Activated CD8-positive, alpha-beta T cell treated with anti-CD3 and anti-CD28 coated beads, Interleukin-2, amount 10 ng/mL, durations not matched to agents 7 days and 5 days (primary cell): ENCODE measurements at places on chromosomes 1 and 21.

DNA sequence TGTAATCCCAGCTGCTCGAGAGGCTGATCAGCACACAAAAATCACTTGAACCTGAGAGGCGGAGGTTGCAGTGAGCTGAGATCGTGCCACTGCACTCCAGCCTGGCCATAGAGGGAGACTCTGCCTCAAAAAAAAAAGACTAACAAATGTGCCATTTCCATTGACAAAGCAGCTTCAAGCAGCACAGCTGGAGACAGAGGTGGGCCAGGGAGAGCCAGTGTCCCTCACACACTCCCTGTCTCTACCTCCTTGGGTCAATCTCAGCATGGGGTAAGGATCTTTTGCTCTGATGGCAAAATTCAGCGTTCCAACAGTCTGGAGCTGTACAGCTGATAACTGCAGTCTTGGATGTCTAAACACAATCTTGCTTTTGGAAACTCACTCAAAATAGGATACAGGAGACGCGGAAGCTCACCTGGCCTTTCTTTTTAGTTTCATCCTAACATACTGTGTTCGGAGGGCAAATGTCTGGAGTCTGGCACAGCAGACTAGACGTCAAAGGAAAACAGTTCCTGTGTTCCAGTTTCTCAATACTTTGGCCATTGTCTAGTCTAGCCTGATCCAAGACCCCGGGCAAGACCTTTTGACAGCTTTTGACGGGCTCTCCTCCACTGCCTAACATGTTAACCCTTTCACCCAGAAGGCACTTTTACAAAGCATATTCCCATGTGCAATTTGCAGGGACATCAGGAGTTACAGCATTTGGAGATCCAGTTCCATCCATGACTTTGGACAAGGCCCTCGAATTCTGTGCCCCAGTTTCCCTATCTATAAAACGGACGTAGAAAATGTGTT is 2.9 kb downstream of the RCC2 start:
- no peak for DNase-seq

- DNase-seq = no peak
These were observed 786.6 kb upstream of the RGS18 start for GRCh38 chr1:191371626-191372025.

DNA sequence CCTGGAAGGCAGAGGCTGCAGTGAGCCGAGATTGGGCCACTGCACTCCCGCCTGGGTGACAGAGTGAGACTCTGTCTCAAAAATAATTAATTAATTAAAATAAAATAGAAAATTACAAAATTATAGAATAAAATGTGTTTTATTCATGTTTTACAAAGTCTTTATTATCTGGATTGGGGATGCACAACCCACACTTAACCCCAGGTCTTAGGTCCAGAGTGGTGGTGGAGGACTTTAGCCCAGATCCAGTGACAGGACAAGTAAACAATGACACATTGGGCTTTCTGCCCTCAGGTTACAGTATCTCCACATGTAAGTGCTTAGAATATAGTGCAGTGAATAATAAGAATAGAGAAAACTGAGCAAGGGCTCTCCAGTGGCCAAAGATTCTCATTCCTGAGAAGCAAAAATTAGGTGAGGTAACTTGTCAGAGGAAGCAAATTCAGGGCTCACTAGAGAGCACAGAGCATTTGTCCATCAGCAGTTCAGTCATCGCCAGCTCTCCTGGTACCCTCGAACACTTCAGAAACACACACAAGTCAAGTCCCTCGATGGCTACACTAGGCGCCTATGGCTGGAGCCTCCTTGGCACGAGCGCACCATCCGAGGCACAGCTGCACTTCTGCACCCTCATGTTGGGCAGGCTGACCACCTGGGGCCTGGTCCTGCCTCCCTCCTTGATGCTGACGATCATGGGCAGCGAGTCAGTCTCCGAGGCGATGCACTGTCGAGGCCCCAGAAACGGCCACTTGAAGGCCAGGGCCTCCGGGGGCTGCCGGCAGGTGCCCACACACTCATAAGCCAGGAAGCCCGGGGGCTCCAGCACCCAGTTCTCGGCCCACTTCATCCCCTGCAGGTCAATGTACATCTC is 2.6 kb downstream of the LEFTY1 start:
- no peak for DNase-seq

GRCh38 chr1:199182186-199182843 is 543.5 kb downstream of the PTPRC start:
- no peak for DNase-seq

GRCh38 chr1:204162494-204163074 is 3.6 kb downstream of the REN start:
- peak; percentile 81 for DNase-seq

DNA sequence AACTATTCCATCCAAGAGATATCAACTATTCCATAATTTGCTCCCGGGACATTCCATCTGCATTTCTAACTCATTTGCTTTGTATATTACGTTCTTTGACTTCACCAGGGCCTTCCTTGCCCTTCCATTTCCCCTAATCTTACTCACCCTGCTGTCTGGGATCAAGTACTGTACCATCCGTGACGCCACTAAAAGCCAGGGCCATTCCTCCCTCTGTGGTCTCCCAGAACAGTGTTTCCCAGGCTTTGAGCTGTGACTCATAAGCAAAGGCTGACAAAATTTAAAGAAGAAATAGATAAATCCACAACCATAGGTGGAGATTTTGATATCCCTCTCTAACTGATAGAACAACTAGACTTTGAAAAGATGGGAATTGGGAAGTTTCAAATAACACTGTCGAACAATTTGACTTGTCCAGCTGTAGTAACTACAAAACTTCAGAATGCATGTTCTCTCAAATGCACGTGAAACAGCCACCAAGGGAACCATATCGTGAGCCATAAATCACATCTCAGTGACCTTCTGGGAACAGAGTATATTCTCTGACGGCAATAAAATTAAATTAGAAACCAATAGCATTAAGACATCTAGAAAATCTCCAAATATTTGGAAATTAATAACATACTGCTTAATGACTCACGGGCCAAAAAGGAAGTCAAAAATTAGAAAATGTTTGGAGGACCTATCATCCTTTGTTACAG is 501.0 kb downstream of the SETD4 start:
- DNase-seq = no peak

GRCh38 chr1:116987256-116987555 is 14.4 kb upstream of the CD101 start:
- peak; percentile 76 for DNase-seq

DNA sequence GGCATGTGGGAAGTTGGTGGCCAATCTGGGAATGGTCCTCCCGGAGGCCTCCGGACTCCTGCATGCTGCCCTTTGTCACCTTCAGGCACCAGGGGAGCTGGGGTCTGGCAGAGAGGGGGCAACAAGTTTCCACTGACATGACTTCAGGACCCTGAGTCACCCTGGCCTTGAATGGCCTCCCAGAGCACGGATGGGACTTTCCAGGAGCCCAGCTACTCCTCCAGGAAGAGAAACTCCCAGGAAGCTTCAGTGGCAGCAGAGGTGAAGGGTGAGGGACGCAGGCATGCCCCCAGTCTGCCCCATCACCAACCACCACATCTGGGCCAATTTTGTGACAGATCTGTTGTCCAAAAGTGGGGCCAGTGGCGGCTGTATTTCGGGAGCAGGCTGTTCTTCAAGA is 55.9 kb upstream of the WASF2 start:
- DNase-seq = no peak

DNA sequence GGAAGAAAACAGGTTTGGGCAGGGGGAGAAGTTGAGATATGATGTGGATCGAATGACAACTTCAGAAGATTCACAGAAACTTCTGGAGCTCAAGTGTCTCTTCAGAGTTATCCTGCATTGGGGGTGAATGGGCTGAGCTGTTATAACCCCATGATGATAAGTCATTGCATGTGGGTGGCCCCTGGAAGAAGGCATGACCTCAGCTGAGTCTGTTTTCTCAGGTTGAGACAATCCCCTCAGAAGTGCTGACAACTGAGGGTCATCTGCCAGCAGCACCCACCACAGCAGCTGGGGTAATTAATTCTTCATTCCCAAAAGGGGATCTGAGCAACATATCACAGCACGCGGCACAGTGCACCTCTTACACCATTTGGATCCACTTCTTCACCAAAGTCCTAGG is 138.6 kb upstream of the CAMK1G start:
- DNase-seq = no peak

- DNase-seq = no peak
These were observed 33.7 kb upstream of the PARP1 start for GRCh38 chr1:226441629-226442028.

DNA sequence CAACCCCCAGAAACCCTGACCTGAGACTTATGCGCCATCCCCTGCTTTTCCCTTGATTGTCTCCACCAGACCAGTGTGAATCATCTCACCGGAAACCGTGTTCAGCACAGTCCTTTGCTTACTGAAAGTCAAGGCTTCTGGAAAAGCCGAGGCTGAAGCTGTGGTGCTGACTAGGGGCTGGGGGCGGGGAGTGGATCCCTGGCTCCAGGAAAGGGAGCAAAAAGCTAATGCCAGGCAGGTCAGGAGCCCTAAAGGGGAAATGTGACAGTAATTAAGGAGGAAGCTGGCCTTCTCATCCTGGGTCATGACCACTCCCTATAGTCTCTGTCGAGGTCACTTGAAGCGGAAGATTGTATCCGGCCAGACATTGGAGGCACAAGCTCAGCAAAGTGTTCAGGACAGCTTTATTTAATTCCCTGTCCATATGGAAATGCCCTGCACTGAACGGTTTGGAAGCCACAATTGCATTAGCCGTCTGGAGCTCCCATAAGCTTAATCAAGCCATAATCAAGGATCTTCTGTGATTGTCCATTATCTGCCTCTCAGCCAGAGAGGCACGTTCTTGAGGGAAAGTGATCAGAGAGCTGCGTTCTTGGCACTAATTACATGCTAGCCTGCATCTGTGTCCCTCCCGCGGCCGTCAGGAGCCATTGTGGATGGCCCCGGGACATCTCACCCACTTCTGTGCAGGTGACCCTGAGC is 403.6 kb downstream of the RRAGC start:
- no peak for DNase-seq

DNA sequence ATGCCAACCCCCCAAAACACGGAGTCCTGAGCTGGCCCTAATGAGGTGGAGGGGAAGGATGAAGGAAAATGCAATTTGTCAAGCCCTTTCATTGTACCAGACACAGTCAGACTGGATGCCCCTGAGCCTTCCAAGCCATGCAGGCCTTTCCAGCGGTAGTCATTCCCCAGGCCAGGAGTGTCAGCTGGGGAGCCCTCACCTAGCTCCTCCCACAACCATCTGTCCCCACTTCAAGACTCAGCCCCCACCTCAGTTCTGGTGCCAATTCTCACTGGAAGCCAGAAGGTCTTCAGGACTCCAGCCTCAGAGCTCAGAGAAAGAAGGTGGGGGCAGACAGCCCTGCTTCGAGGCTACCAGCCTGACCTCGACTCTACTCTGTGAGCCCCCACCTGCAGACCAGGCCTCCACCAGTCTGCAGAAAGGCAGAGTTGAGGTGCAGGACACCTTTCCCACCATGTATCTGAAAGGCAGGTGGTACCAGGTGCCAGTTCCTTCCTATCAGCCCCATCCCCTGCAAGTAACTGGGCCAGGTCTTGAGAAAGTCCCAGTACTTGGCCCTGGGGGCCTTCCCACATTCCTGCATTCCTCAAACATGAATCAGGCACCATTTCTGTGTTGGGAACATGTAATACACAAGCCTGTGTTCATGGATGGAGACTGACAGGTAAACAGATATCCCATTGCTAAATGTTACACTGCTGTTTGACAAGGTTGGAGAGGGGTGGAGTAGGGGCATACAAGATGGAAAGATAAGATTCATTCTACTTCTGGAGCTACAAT is 180.6 kb upstream of the EDN2 start:
- DNase-seq = no peak

DNA sequence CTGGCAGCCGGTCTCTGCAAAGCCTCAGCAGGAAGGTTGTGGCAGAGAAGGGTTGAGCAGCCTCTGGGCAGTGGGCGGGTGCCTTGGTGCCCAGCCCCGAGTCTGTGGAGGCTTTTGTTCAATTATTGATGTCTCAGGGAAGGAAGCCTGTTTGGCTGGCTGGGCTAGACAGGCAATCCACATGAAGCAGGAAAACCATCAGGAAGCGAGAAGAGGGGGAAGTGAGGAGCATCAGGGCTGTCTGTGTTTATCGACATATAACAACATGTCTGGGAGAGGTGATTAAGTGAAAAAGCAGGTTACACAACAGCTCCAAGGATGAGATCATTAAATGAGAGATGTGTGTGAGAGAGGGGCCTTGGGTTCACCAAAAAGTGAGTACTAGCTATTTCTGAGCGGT is 105.4 kb downstream of the UBE2U start:
- no peak for DNase-seq

GRCh38 chr1:82979593-82980236 is 1019.2 kb downstream of the TTLL7 start:
- no peak for DNase-seq

- peak; percentile 74 for DNase-seq
These were observed at the start of gene LPGAT1 for GRCh38 chr1:211830328-211831142. TSS of gene LPGAT1 (minus strand) at chr1:211830763. CDS start at chr1:211829296, 1,467 bp downstream.

GRCh38 chr1:192538407-192539296 is 36.9 kb upstream of the RGS1 start:
- peak; percentile 50 for DNase-seq

GRCh38 chr1:15557594-15557993 is 27.3 kb downstream of the AGMAT start:
- DNase-seq = no peak

GRCh38 chr1:234661317-234661928 is 51.4 kb upstream of the IRF2BP2 start:
- no peak for DNase-seq
